ENCODE measurements at places on chromosomes 6 and 20.

- no peak for DNase-seq
Measured at GRCh38 chr6:51738614-51739013, 348.8 kb downstream of the PKHD1 start.

DNA sequence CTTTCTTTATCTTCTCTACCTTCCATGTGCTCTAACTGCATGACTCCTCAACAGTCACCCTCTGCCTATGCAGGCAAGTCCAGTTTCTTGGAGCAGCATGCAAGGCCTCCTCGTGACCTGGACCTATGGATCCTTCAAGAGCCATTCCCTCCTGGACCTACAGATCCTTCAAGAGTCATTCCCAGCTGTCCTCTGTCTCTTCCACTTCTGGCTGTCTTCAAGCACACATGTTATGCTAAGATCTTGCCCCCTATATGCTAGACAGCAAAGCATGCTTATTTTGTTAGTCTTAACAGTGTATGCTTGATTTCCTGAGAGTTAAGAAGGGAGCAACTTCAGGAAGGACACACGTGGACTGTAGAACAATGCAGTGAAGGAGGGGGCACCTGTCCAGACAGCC is 7.5 kb downstream of the ID4 start:
- DNase-seq = no peak

GRCh38 chr6:106082735-106083398 is 3.3 kb upstream of the PRDM1 start:
- no peak for DNase-seq

- no peak for DNase-seq
Measured at GRCh38 chr6:135030056-135030473, 24.6 kb downstream of the HBS1L start.

GRCh38 chr6:25774120-25774715 is 19.7 kb downstream of the SLC17A4 start:
- DNase-seq = no peak

DNA sequence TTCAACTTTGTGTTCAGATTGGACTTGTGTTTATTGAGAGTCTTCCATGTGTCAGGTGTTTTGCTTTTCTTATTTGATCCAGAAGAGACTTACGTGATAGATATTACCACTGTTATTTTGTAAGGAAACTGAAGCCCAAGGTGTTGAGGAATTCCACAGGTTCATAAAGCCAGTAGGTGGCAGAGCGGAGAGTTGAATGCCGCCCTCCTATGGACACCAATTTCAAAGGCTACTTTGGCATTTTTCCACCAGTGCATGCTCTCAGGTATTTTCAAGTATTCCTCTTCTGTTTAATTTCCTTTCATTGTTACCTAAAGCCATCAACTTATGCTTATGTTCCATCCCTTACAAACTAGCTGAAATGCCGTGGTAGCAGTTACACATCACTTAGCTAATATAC is 14.0 kb upstream of the COL10A1 start:
- no peak for DNase-seq

DNA sequence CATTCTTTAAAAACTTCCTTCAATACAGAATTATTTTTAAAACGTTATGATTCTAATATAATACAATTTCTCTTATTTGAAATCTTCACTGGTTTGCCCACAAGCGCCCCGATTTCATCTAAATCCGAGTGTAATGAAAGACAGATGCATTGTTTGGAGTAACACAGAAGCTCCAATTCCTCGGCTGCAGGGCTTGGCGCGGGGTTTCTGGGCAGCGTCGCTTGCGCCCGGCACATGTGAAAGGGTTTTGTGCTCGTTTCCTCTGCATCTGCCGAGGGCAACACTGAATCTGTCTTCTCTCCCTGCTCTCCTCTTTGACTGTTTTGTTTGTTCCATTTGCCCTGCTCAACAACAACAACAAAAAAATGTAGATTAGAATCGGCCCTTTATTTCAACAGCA is 248.6 kb upstream of the QKI start:
- DNase-seq = no peak

DNA sequence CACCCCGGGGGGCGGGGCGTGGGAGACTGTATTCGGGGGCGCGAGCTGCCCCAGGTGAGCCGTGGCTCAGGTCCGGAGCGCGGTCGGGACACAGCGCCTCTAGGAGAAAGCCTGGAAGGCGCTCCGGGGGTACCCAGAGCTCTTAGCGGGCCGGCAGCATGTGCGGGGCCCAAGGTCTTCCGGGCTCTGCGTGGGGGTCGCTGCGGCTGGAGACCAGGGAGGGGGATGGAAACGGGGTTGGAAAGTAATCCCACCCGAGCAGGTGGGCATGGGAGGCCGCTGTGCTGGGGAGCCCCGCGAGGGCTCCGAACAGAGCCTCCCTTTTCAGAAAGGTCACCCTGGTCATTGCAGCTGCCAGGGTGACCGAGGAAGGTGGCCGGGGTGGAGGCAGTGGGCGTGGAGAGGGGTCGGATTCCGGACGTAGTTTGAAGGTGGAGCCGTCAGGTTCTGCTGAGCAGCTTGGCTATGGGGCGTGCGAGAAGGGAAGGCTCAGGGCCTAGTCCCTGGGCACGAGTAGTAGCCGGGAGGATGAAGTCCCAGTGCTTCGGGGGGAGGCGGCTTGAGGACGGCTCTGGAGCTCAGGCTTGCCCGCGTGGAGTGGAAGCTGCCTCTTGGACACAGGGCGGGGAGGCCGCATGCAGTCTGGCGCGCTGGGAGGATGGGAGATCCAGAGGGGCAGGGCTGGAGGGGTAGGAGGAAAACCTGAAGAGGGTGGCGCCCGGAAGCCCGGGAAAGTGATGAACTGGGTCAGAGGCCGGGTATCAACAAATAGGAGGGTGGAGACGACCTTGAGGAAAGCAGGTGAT is at the start of gene SIRT5:
TSS of gene SIRT5 (plus strand) at position 31 of the 806 bp plus-strand sequence. CDS start 9,510 bp downstream, outside the sequence.
- peak; percentile 69 for DNase-seq

GRCh38 chr20:57866250-57867106 is 156.7 kb upstream of the PMEPA1 start:
- DNase-seq = no peak

- peak; percentile 38 for DNase-seq
Measured at GRCh38 chr6:158009114-158009891, 27.6 kb downstream of the SYNJ2 start.

DNA sequence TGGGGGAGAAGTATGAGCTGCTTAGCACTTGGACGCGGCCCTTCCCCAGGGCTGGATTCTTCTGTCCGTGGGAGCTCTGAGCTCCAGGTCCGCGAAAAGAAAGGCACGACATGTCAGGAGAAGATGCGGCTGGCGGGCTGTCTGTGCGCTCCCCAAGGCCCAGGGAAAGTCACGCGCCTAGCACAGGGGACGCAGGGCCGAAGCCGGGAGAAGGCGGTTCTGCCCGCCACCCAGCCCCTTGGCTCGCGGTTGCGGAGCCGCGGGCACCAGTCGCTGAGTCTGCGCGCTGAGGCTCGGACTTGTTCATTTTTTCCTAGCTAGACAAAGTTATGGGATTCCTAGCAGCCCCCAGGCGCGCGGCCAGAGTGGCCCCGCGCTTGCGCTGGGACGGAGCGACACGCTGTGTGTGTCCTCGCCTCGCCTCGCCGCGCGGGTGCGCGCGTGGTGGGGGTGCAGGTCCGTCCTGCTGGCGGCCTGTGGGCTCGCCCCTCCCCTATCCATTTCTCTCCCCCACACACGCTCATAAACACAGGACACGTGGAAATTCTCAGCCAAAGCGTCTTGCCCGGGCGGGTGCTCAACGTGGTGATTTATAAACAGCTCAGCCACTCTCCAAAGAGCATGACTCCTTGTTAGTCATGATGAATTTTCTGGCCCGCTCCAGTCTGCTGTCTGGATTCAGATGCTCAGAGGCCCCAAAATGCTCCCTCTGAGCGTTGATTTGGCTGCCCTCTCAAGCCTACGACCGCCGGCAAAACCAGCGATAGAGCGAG is 1.9 kb upstream of the POU3F2 start:
- no peak for DNase-seq

GRCh38 chr20:64236137-64237088 is 19.1 kb upstream of the PCMTD2 start:
- DNase-seq = no peak

DNA sequence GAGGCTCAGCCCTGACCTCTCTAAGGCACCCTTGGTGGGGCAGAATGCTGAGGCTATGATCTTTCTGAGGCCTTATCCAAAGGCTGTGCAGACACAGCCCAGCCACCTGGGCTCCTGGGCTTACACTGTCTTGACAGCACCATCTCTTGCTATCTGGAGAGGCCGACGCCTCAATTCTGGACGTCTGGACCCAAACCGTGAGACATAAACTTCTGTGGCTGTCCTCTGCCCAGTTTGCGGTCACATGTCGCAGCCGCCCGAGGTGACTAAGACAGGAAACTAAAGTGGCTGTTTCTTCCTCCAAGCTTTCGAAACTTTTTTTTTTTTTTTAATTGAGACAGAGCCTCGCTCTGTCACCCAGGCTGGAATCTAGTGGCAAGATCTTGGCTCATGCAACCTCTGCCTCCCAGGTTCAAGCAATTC is 49.3 kb downstream of the PRR18 start:
- DNase-seq = no peak

DNA sequence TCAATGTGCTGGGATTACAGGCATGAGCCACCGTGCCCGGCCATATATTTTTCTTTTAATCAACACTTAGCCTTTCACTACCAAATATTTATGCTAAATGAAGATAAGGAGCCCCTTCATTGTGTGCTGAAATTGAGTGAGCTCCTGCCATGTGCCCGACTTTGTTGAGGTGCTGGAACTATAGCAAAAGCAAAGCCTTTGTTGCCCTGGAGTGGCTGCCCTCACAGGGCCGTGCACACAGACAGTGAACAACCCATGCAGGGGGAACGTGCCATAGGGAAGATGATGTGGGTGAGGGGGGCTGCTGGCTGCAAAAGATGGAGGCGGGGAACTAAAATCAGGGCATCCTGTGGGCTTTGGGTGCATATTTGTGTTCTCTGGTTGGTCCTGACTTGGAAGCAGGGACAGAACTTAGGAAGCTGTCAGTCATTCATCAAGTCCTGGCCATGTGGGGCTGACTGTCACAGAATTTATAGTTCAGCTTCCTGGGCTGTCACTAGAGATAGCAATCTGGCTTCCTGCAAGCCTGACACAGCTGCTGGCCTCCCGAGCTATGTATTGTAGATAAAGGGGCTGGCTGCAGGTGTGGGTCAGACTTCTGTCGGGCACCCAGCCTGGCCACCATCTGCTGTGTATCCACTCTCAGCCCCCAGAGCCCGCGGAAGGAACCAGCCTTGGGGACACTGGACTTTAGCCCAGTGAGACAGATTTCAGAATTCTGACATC is 56.8 kb upstream of the MPC1 start:
- DNase-seq = no peak

- DNase-seq = no peak
Measured at GRCh38 chr6:149725785-149726184, 7.9 kb upstream of the LATS1 start.

- no peak for DNase-seq
Measured at GRCh38 chr6:148625609-148626008, 121.2 kb upstream of the UST start.
